ENCODE measurements at places on chromosomes 3 and 15.

- DNase-seq = no peak
Observed at GRCh38 chr15:60399931-60400330, 2.1 kb upstream of the ANXA2 start.

- DNase-seq = no peak
Observed at GRCh38 chr3:185939721-185940120, 1.9 kb upstream of the TRA2B start.

DNA sequence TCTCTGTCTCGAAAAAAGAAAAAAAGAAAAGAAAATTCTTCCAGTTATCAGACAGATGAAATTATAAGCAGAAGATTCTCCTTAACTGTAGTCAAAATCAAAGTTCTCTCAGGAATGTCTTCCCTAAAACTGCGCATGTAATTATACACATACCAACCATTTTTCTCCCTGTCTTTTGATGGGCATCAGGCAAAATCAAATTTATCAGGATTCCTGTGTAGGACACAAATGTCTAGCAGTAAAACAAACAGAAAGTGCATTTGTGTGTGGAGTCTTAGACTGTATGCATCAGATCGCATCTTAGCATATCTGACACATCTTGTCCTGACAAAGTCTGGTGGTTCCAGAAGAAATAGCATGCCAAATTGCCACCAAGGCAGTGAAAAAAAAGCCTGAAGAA lies 3.9 kb upstream of the ARPIN start:
- DNase-seq = no peak

DNA sequence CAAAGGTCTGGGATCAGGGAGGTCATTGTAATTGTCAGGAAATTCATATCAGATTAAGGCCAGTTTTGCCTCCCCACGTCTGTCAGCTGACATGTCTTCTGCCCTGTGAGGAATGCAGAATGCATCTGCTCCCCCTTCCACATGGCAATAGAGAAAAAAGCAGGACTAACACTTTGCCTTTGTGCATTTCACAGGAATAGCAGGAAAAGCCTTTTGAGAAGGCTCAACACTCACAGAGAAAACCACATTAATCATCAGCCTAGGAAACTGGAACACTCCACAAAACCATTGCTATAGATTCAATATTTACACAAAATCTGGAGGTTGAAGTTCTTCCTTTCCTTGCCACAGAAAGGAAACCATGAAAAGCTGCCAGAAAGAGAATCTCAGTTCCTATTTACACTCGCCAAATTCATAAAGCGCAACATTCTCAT lies 165.2 kb upstream of the HES1 start:
- DNase-seq = no peak
